Upper lobe of left lung (tissue), 6 donors: ENCODE measurements at places on chromosomes 4 and X. TPM values are rescaled to one million over a fixed set of nuclear protein-coding genes. Genes with fewer than 3 reads are reported as not detected.

The GAGE13 gene
- not detected for total RNA-seq

The MAGEB17 gene
- total RNA-seq = not detected

The CSTF2 gene
- 12.3 TPM for total RNA-seq

The GUCY1B1 gene
- 19.8 TPM for total RNA-seq

The THAP9 gene
- 3.0 TPM for total RNA-seq

The IGBP1 gene
- 41.9 TPM for total RNA-seq

The MAGEA11 gene
- not detected for total RNA-seq

The SYN1 gene
- 0.20 TPM for total RNA-seq

The BEX5 gene
- total RNA-seq = 7.0 TPM

The HTN3 gene
- total RNA-seq = not detected

The CCKAR gene
- total RNA-seq = not detected

The FREM3 gene
- total RNA-seq = not detected

The CT45A1 gene
- not detected for total RNA-seq

The POF1B gene
- 2.8 TPM for total RNA-seq

The UGT2B17 gene
- total RNA-seq = not detected

The DYNLT3 gene
- 8.4 TPM for total RNA-seq

The LANCL3 gene
- total RNA-seq = 1.7 TPM

The STS gene
- total RNA-seq = 8.7 TPM

The BRS3 gene
- total RNA-seq = not detected

The ARL9 gene
- not detected for total RNA-seq

The ZNF330 gene
- total RNA-seq = 34.6 TPM

The ZCCHC12 gene
- total RNA-seq = not detected
